ENCODE measurements at places on chromosomes 11 and 22. TPM values are rescaled to one million over a fixed set of nuclear protein-coding genes. Genes with fewer than 3 reads are reported as not detected.

TMPRSS13 gene
- total RNA-seq, result 1.5 TPM

KCNJ5 gene
- total RNA-seq, result not detected

SCGB2A2 gene
- not detected for total RNA-seq

VWCE gene
- 9.4 TPM for total RNA-seq

MUC5B gene
- total RNA-seq, result not detected

BTG4 gene
- not detected for total RNA-seq

DNA sequence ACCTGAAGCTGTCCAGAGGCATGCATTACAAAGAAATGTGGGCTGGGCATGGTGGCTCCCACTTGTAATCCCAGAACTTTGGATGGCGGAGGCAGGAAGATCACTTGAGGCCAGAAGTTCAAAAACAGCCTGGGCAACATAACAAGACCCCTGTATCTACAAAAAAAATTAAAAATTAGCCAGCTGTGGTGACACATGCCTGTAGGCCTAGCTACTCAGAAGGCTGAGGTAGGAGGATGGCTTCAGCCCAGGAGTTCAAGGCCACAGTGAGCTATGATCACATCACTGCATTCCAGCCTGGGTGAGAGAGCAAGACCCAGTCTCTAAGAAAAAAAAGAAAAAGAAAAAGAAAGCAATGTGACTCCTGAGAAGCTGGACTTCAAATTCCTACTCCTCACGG, 138.5 kb upstream of the HSD17B12 start:
- no peaks in the 10 kb centered on the region for H3K4me1 ChIP-seq
- H3K4me3 ChIP-seq, result no peak overlapping the region
- DNase-seq, result no peak
- H3K27me3 ChIP-seq, result peaks cover 18% of the 10 kb centered on the region
- no peak overlapping the region for H3K27ac ChIP-seq

GRCh38 chr22:48306785-48307510, 1520.7 kb downstream of the BRD1 start:
- H3K36me3 ChIP-seq, result no peaks in the 10 kb centered on the region
- H3K27ac ChIP-seq, result no peak overlapping the region
- H3K4me1 ChIP-seq, result no peaks in the 10 kb centered on the region
- H3K4me3 ChIP-seq, result no peak overlapping the region

GRCh38 chr11:10109806-10110205, 184.2 kb downstream of the SBF2 start:
- DNase-seq, result no peak
- no peak overlapping the region for H3K27ac ChIP-seq
- no peaks in the 10 kb centered on the region for H3K4me1 ChIP-seq
- H3K27me3 ChIP-seq, result no peaks in the 10 kb centered on the region
- no peaks in the 10 kb centered on the region for H3K36me3 ChIP-seq
- H3K4me3 ChIP-seq, result no peak overlapping the region

- H3K4me1 ChIP-seq, result peaks cover 11% of the 10 kb centered on the region
- H3K4me3 ChIP-seq, result no peak overlapping the region
Observed at GRCh38 chr22:29799217-29799680, 32.1 kb downstream of the UQCR10 start.

- no peak for DNase-seq
- peaks cover 3% of the 10 kb centered on the region for H3K36me3 ChIP-seq
Observed at GRCh38 chr11:107564877-107565218, 687 bp downstream of the ALKBH8 start.

DNA sequence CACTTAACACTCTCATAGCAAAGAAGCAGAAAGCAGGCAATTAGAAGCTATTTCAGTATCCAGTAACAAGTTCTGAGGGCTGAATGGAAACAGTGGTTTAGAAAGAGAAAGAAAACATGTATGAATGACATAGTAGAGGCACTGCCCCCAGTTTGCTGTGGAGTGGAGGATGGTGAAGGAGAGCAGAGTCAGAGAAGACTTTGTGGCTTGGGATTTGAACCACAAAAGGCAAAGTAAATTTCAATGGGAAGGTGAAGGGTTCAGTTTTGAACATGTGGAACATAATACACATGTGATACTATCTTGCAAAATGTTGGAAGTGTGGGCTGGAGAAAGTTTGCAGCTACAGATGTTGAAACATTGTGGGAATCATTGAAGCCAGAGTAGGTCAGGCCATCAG, 81.4 kb downstream of the SNX19 start:
- H3K36me3 ChIP-seq, result no peaks in the 10 kb centered on the region
- peaks cover 15% of the 10 kb centered on the region for H3K27me3 ChIP-seq
- no peak for DNase-seq
- no peak overlapping the region for H3K4me3 ChIP-seq
- H3K27ac ChIP-seq, result no peak overlapping the region
- H3K4me1 ChIP-seq, result no peaks in the 10 kb centered on the region

All from activated T-helper 1 cell treated with anti-CD3 and anti-CD28 coated beads, Interleukin-12 subunit alpha, Interleukin-12 subunit beta, Interleukin-2, Interleukin-4 antibody, amounts not matched to agents 30 ng/mL and 10 ng/mL and 1 ng/mL, durations not matched to agents 14 hours and 24 hours and 36 hours (primary cell).